ENCODE measurements at places on chromosomes 5 and 9. TPM values are rescaled to one million over a fixed set of nuclear protein-coding genes. Genes with fewer than 3 reads are reported as not detected.

GRCh38 chr5:57703721-57704120 is 221.1 kb upstream of the ACTBL2 start:
- H3K27ac ChIP-seq, result no peak overlapping the region
- no peaks in the 10 kb centered on the region for H3K27me3 ChIP-seq
- no peak overlapping the region for H3K4me3 ChIP-seq
- no peaks in the 10 kb centered on the region for H3K36me3 ChIP-seq

GRCh38 chr9:1253064-1253979 is 203.2 kb downstream of the DMRT2 start:
- peaks cover 9% of the 10 kb centered on the region for H3K27me3 ChIP-seq
- DNase-seq, result no peak
- no peaks in the 10 kb centered on the region for H3K36me3 ChIP-seq
- H3K27ac ChIP-seq, result no peak overlapping the region

The SLC28A3 gene
- not detected for total RNA-seq

- no peak overlapping the region for H3K27ac ChIP-seq
- DNase-seq, result no peak
- H3K4me3 ChIP-seq, result no peak overlapping the region
- peaks cover 3% of the 10 kb centered on the region for H3K36me3 ChIP-seq
Measured at GRCh38 chr5:35240892-35241291, 10.6 kb upstream of the PRLR start.

The FAM219A gene
- 13.4 TPM for total RNA-seq

The RUFY1 gene
- total RNA-seq, result 122 TPM

DNA sequence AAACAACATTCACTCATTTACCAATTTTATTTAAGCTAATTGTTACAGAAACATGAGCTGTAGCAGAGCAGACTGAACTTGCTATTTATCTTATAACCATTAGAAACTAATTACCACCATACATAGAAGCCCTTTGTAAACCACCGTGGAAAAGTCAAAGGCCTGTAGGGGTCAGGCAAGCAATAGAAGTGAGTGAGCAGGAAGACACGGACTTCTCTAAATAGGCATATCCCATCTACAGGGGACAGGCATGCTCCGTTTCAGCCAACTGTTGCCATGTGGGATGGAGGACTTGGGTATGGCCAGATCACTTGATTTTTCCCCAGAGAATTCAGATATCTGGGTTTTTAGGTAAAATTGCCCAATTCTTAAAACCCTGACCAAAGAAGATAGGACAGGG is 44.8 kb downstream of the PRRC1 start:
- H3K36me3 ChIP-seq, result peaks cover 4% of the 10 kb centered on the region
- H3K27ac ChIP-seq, result no peak overlapping the region
- DNase-seq, result no peak
- H3K4me3 ChIP-seq, result no peak overlapping the region
- peaks cover 36% of the 10 kb centered on the region for H3K27me3 ChIP-seq

DNA sequence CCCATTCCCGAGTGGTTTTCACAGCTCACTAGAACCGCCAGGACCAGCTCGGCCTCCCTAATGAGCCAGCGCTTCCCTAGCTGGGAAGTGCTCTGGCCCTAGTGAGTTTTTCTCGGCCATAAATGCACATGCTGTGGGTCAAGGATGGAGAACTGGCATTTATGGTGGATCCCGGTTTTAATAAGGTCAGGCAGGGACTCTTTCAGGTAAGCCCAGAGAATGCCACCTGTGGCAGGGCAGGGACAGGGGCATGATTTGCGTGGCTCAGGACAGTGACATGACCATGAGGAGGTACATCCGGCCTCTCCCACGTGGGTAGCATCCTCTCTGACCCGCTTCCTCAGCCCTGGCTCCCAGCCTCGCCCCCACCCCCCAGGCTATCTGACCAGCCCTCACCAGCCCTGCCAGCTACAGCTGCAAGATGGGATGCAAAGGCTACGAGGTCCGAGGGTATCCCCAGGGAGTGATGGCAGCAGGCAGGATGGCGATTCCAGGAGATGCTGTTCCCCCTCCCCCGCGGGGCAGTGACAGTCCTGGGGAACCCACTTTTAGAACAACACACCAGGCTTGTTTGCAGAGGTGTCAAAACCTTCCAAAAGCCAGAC is 60.3 kb upstream of the ADAMTS2 start:
- peaks cover 3% of the 10 kb centered on the region for H3K36me3 ChIP-seq
- H3K27ac ChIP-seq, result no peak overlapping the region
- H3K4me1 ChIP-seq, result peaks cover 3% of the 10 kb centered on the region

DNA sequence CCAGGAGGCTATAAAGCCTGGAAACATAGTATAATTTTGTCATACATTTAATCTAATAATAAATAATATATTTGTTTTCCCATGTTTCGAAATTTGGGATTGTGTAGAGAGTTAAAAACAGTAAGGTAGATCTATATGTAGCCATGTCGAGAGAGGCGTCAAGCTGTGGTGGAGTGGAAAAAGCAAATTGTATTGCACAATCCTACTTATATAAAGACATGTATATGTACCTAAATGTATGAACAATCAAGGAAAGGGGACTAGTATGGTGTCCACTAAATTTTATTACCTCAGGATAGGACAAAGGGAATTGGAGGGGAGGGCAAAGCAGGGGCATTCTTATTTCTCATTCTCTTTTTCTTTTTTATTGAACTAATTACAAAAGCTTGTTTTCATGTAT is 52.0 kb downstream of the GLRA1 start:
- H3K4me1 ChIP-seq, result peaks cover 7% of the 10 kb centered on the region
- no peak for DNase-seq
- no peaks in the 10 kb centered on the region for H3K36me3 ChIP-seq
- no peak overlapping the region for H3K27ac ChIP-seq
- H3K27me3 ChIP-seq, result no peaks in the 10 kb centered on the region

DNA sequence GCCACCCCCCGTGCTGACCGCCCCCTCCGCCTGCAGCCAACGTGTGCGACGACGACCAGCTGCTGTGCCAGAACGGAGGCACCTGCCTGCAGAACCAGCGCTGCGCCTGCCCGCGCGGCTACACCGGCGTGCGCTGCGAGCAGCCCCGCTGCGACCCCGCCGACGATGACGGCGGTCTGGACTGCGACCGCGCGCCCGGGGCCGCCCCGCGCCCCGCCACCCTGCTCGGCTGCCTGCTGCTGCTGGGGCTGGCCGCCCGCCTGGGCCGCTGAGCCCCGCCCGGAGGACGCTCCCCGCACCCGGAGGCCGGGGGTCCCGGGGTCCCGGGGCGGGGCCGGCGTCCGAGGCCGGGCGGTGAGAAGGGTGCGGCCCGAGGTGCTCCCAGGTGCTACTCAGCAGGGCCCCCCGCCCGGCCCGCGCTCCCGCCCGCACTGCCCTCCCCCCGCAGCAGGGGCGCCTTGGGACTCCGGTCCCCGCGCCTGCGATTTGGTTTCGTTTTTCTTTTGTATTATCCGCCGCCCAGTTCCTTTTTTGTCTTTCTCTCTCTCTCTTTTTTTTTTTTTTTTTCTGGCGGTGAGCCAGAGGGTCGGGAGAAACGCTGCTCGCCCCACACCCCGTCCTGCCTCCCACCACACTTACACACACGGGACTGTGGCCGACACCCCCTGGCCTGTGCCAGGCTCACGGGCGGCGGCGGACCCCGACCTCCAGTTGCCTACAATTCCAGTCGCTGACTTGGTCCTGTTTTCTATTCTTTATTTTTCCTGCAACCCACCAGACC is 80.2 kb downstream of the NTNG2 start:
- H3K27me3 ChIP-seq, result peaks cover 7% of the 10 kb centered on the region
- DNase-seq, result peak; percentile 56
- H3K36me3 ChIP-seq, result peaks cover 2% of the 10 kb centered on the region
- H3K4me1 ChIP-seq, result peaks cover 10% of the 10 kb centered on the region

The TAF9 gene
- 45.5 TPM for total RNA-seq

The SPATA31E1 gene
- total RNA-seq, result not detected

DNA sequence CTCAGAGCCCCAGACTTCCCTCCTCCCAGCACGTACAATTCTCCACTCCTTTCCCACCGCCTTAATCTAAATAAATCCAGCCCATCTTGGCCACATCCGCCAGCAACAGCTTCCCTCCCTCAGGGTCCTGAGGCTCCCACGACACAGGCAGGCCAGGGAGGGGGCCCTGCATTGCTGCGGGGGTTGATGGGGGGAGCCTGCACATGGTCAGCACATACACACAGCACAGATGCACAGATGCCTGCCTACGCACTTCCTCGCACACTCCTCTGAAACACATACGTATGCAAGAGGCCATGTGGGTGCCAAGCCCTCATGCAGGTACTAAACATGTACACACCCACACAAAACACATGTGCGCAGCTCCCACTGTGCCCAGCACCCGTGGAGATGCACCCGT is 14.8 kb downstream of the PDGFRB start:
- H3K36me3 ChIP-seq, result peaks cover 2% of the 10 kb centered on the region
- H3K4me3 ChIP-seq, result no peak overlapping the region
- peaks cover 7% of the 10 kb centered on the region for H3K4me1 ChIP-seq
- no peak for DNase-seq

The RIC1 gene
- 24.3 TPM for total RNA-seq

- H3K27ac ChIP-seq, result no peak overlapping the region
- no peaks in the 10 kb centered on the region for H3K4me1 ChIP-seq
- H3K27me3 ChIP-seq, result peaks cover 10% of the 10 kb centered on the region
- DNase-seq, result no peak
- no peaks in the 10 kb centered on the region for H3K36me3 ChIP-seq
Measured at GRCh38 chr5:174093123-174093522, 47.6 kb downstream of the NSG2 start.

GRCh38 chr5:33795496-33795895 is 96.3 kb downstream of the ADAMTS12 start:
- no peak overlapping the region for H3K4me3 ChIP-seq
- H3K4me1 ChIP-seq, result no peaks in the 10 kb centered on the region
- no peak for DNase-seq
- H3K27ac ChIP-seq, result no peak overlapping the region
- H3K36me3 ChIP-seq, result no peaks in the 10 kb centered on the region

The POLE3 gene
- total RNA-seq, result 63.7 TPM

- H3K4me1 ChIP-seq, result no peaks in the 10 kb centered on the region
- DNase-seq, result no peak
- no peak overlapping the region for H3K27ac ChIP-seq
- H3K4me3 ChIP-seq, result no peak overlapping the region
Measured at GRCh38 chr9:79788662-79789061, 216.9 kb downstream of the TLE4 start.

- H3K36me3 ChIP-seq, result no peaks in the 10 kb centered on the region
- peak overlapping the region; percentile 91 for H3K27ac ChIP-seq
- peak overlapping the region; percentile 19 for H3K4me3 ChIP-seq
- DNase-seq, result no peak
Measured at GRCh38 chr9:104993291-104993963, 65.5 kb upstream of the ABCA1 start.

The PHF24 gene
- total RNA-seq, result not detected

DNA sequence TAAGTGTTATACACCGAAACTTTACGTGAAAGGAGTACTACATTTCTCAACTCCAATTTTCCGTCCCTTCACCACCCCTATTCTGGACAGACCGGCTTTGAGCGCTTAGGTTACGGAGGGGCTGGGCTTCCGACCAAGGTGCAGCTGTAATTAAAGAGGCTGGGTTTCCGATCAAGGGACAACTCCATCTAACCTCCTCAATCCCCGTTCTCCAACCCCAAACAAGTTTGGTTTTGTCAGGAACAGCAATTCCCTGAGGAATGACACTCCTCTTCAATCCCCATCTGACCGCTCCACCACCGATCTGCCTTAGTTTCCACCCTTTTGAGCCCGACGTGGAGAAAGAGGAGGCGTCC is 577 bp downstream of the TUT7 start:
- peak overlapping the region; percentile 98 for H3K27ac ChIP-seq
- peaks cover 27% of the 10 kb centered on the region for H3K4me1 ChIP-seq
- H3K36me3 ChIP-seq, result peaks cover 3% of the 10 kb centered on the region
- DNase-seq, result no peak
- no peaks in the 10 kb centered on the region for H3K27me3 ChIP-seq

The PRUNE2 gene
- total RNA-seq, result not detected

- H3K4me1 ChIP-seq, result peaks cover 19% of the 10 kb centered on the region
- peak overlapping the region; percentile 91 for H3K4me3 ChIP-seq
Measured at GRCh38 chr5:134846641-134846960, 833 bp downstream of the C5orf24 start.

- no peak overlapping the region for H3K27ac ChIP-seq
- H3K36me3 ChIP-seq, result peaks cover 14% of the 10 kb centered on the region
- no peak for DNase-seq
- peaks cover 60% of the 10 kb centered on the region for H3K27me3 ChIP-seq
Measured at GRCh38 chr9:6639622-6640021, 5.9 kb downstream of the GLDC start.

- no peaks in the 10 kb centered on the region for H3K27me3 ChIP-seq
- no peak overlapping the region for H3K27ac ChIP-seq
- H3K36me3 ChIP-seq, result no peaks in the 10 kb centered on the region
- peaks cover 18% of the 10 kb centered on the region for H3K4me1 ChIP-seq
Measured at GRCh38 chr9:125752070-125752628, 5.0 kb downstream of the PBX3 start.

The PCDHGC4 gene
- not detected for total RNA-seq

The ZNF622 gene
- 30.5 TPM for total RNA-seq

- H3K27me3 ChIP-seq, result peaks cover 35% of the 10 kb centered on the region
- no peak overlapping the region for H3K4me3 ChIP-seq
- H3K4me1 ChIP-seq, result peaks cover 3% of the 10 kb centered on the region
- H3K27ac ChIP-seq, result peak overlapping the region; percentile 21
- no peaks in the 10 kb centered on the region for H3K36me3 ChIP-seq
- no peak for DNase-seq
Measured at GRCh38 chr9:109411798-109412352, 86.2 kb downstream of the PTPN3 start.

DNA sequence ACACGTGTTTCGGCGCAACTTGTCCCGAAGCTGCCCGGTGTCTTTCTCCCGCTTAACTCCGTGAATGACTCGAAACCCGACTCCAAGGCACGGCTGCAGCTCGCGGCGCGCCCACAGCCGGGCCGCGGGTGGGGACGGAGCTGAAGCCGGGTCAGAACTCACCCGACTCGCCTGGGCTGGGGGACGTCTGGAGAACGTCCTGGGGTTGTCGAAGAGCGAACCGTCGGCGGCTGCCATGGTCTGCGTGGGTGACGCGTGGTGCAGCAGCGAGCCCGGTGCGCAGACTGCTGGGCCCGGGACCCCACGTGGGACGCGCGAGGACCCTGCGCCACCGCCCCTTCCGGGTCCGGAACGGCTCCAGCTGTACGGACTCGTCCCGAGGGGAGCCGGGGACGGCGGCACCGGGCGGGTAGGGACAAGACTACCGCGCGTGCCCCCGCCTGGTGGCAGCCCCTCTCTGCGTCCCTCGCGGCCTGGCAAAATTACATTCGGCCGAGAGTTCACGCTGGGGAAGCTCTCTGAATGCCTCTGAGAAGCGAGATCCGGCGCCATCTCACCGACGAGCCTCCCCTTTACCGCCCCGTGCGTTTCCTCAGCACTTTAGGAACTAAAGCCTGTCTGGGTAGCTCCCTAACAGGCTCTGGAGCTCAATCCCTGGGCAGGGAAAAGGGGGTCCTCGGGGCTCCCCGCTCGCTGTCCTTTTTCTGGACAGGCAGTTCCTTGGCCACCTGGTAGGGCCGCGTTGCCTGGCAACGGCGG is at the start of gene DDX31:
Gene DDX31 (minus strand): TSS at position 286 of the 759 bp plus-strand sequence. CDS start 49 bp downstream, at position 237.
- DNase-seq, result peak; percentile 81
- H3K27me3 ChIP-seq, result no peaks in the 10 kb centered on the region
- peak within 1 kb of the TSS; percentile 95 for H3K4me3 ChIP-seq
- peaks cover 45% of the 10 kb centered on the region for H3K4me1 ChIP-seq

DNA sequence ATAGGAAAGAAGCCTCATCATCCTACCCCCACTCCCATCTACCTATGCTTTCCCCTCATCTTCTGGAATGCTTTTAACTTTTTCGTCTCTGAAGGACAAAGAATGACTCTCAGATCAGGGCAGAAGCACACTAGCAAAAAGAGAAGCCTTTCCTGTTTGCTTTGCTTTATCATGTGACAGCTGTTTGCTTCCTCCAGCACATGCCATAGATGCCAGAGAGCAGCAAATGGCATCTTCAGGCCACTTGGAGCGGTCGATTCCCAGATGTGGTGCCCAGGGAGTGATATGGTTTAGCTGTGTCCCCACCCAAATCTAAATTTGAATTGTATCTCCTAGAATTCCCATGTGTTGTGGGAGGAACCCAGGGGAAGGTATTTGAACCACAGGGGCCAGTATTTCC is 294.8 kb downstream of the GADD45G start:
- H3K27ac ChIP-seq, result peak overlapping the region; percentile 14
- H3K4me3 ChIP-seq, result no peak overlapping the region
- H3K27me3 ChIP-seq, result peaks cover 38% of the 10 kb centered on the region
- H3K4me1 ChIP-seq, result peaks cover 2% of the 10 kb centered on the region

Data from T-helper 17 cell (primary cell).